ENCODE measurements at places on chromosomes 13 and 19.

DNA sequence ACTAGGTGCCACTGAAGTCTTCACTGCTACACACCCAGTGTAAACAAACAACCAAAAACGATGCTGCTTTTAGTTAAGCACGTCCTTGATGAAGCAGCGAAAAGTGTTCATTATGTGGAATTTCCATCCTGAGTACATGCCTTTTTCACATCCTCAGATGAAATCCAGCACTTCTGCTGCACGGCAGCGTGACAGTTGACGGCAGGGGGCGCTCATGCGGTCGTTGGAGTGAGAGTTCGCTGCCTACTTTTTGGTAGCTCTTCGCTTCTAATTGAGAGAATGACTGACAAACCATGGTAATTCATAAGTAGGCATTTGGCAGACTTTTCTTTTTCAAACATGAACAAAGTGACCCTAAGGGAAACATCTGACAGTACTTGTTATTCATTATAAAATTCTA lies 1124.9 kb downstream of the EFNB2 start:
- DNase-seq = no peak

DNA sequence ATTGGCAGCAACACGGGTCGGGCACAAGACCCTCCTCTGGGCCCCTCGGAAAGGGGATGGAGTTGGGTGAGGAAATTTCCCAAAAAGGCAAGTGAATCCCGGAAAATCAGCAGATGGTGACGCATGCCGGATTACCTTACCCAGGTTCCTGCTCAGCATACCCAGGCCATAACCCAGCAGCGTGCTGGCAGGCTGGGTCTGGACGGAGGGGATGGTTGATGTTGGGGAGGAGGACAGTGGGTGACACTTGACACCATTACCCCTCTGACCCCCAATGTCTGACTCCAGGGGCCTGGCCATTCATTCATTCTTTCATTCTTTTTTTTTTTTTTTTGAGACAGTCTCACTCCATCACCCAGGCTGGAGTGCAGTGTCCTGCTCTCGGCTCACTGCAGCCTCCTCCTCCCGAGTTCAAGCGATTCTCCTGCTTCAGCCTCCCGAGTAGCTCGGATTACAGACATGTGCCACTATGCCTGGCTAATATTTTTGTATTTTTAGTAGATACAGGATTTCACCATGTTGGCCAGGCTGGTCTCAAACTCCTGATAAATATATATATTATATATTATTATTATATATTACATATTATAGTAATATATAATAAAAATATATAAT lies 799 bp downstream of the PVR start:
- DNase-seq = peak; percentile 75

DNA sequence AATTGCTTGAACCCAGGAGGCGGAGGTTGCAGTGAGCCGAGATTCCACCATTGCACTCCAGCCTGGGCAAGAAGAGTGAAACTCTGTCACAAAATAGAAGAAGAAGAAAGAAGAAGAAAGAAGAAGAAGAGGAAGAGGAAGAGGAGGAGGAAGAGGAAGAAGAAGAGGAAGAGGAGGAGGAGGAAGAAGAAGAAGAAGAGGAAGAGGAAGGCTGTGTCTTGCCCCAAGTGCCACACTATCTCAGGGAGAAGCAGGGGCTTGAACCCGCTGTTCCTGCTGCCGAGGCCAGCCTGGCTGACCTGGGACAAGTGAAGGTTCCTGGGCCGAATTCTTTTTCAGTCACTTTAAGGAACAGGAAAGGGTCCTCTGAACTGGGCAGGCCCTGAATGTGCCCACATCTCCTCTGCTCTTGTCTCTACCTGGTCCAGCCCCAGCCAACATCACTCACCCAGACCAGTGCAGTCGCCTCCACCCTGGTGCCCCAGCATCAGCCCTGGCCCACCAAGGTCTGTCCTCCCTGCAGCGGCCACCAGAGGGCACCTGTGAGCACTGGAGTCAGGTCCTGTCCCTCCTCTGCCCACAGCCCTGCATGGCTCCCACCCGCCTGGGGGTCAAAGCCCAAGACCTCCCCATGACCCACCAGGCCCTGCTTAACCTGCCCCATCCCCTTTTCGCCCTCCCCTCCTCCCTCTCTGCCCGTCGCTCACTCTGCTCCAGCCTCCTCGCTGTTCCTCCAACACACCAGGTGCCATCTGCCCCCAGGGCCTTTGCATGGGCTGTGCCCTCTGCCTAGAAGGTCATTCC lies 20.0 kb downstream of the TICAM1 start:
- DNase-seq = peak; percentile 60

DNA sequence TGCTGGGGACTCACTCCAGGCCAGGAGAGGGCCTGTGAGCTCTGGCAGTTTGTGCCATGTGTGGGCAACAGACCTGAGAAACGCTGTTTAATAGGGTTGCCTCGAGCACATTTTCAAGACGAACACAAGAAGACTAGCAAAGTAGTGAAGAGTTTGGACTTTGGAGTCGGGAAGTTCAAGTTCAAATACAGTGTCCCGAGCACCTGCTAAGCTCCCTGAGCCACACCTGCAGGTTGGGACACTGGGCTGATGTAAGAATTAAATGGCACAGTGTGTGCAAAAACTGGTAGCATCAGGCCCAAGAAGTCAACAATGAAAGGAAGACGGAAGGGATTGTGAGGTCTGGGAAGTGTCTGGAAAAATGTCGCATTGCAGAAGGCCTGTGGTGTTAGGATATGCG lies 112.8 kb upstream of the PABPC3 start:
- DNase-seq = no peak

GRCh38 chr19:45753548-45753947 lies 15.5 kb downstream of the SIX5 start:
- DNase-seq = no peak

- DNase-seq = no peak
Observed at GRCh38 chr19:38211766-38212165, 12.3 kb downstream of the DPF1 start.

DNA sequence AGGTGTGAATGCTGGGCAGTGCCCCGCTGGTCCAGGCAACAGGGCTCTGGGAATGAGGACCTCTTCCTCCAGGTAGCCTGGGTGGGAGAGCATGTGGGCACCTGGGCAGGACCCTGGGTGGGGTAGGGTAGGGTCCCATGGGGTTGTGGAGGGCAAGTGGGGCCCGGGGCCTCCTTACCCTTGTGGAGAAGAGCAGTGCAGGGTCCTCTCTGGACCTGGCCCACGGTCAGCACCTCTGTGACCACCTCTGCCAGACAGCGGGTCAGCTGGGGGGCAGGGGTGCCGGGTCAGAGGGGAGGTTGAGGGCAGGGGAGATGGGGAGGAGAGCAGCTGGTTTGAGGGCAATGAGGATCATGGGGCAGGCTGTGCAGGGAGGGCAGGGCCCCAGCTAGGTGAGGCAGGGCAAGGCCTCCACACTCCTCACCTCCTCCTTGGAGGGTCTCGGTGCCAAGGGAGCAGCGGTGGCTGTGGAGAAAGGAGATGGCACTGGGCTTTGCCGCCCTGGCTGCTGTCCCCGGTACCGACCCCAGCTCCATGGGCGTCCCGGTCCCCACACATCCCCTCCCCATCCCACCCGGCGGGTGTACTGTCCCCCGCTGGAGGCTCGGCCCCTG lies 491 bp downstream of the CCER2 start:
- no peak for DNase-seq

DNA sequence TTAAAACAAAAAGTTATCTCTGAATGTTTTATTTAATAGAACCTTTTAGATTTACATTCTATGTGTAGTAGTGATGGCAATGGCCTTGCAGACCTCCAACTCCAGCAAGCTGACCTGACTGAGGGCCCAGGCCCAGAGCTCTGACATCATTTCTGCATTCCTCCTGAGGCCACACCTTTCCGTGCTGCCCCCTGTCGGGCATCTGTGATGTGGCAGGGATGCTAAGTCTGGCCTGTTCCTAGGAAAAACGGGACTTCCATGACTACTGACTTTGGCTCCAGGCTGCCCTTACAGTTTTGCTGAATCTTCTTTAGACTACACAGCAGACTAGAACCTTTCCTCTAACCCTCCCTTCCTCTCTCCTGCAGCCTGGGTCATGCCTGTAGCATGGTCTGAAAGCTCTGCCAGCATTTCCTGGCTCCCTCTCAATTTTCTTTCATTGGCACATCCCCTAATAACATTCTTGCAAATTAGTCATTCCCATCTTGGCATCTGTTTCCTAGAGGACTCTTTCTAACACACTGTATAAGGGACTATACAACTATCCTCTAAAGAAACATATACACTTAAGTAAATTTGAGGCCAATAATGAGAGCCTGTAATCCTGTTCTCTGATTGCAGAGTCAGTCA lies 249.1 kb downstream of the GPC5 start:
- DNase-seq = peak; percentile 75

GRCh38 chr13:90300015-90300414 lies 1047.5 kb upstream of the MIR17HG start:
- no peak for DNase-seq

GRCh38 chr19:10095948-10096614 lies 6.4 kb downstream of the ANGPTL6 start:
- DNase-seq = peak; percentile 91

DNA sequence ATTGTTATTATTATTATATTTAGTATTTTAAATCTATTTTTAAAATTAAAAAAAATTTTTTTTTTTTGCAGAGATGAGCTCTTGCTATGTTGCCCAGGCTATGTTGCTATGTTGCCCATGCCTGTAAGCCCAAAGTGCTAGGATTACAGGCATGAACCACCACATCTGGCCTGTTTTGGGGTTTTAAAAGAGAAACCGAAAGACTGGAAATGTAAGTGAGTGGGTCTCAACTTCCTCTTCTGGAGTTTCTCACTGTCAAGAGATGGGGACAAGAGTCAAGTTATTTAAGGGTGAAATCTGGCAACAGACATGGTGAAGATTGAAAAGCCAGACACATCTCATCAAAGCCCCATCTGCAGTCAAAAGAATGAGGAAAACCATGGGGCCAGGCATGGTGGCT lies 4.2 kb upstream of the OR7G3 start:
- DNase-seq = no peak

DNA sequence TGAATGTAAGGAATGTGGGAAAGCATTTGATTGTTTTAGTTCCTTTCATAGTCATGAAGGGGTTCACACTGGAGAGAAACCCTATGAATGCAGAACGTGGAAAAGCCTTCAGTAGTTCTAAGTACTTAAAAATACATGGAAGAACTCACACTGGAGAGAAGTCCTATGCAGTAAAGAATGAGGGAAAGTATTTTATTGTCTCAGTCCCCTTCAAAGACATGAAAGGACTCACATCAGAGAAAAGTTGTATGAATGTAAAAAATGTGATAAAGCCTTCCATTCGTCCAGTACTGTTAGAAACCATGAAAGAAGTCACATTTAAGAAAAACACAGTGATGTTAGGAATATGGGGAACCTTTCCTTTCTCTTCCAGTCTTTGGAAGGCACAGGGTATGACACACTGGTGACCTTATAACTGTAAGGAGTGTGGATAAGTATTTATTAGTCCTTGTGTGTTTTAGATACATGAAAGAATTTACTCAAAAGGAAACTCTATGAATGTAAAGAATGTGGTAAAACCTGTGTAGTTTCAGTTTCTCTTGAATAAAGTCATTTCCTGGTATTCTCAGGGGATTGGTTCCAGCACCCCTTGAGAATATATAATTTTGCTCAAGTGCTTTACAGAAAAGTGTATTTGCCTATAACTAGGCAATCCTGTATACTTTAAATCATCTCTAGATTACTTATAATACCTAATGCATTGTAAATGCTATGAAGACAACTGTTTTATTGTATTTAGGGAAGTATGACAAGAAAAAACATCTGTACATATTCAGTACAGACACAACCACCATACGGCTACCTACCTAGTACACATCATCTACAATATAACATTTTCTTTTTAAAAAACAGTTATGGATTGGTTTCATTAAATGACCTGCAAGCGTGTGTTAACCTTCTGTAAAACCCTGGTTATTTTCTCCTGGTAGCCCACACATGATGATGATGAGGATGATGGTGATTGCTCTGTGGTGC lies 52.8 kb downstream of the ZNF823 start:
- no peak for DNase-seq

- no peak for DNase-seq
Observed at GRCh38 chr19:50490411-50490811, 13.8 kb upstream of the GARIN5A start.

GRCh38 chr19:38034492-38034860 lies 127.5 kb downstream of the SIPA1L3 start:
- DNase-seq = no peak

DNA sequence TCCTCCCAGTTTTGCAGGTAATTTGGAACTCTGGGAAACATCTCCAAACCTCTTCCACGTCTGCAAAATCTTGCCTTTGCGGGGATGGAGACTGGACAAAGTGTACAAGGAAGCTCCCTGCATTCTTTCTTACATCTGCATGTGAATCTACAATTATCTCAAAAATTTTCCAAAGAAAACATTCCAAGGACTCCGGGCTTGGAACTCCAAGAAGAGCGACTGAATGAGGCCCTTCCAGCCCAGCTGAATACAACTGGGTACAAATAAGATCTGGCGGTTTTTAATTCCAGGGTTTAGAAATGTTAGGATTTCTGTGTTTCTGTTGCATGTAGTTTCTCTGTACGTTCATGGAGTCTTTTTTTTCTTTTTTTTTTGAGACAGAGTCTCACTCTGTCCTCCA lies 28.5 kb downstream of the EXOC3L2 start:
- no peak for DNase-seq

DNA sequence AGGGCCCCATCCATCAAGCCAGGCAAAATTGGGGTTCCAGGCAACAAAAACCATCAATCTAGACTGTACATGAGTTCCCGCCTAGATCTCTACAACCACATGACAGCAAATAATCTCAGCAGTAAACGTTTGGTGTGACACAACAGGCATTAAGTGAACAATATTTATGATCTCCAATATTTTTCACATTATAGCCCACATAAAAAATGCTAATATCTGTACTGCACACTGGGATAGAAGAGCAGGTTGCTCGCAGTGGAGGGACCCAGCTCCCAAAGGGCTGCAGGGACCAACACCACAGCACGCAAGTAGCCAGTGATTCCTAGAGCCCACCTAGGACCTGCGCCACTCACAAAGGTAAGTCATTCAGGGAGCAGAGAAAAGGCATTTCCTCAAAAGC lies 25.9 kb downstream of the LATS2 start:
- no peak for DNase-seq

DNA sequence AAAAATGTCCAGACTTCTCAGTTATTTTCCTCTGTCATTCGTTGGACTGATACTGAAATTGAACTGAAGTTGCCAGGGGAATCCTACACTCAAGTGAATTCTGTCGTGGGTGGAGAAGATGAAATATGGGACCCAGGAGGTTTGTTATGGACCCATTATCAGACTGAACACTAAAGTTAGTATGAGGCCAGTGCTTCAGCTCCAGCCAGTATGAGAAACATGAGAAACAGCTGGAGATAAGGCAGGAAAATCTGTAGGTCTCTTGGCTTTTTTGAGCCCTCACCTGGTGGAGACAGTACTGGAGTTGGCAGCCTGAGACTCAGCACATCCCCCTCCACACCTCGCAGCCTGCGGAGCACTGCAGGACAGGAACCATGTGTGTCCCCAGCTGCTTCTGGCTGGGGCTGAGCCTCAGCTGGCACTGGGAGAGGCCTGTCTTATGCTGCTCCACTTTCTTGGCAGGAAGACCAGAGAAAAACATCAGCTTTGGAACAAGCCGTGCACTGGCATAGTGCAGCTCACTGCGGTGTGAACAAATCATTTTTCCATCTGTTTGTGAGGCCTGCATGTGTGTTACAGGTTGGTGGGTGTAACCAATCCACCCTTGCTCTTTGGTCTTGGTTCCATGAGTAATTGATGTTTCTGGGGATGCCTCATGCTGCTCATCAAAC lies 641.0 kb downstream of the FGF9 start:
- DNase-seq = no peak
